ENCODE measurements at places on chromosomes 3 and 15.

GRCh38 chr15:41957021-41957897 lies 15.1 kb downstream of the EHD4 start:
- ATAC-seq = peak; percentile 22

GRCh38 chr3:50170689-50171088 lies 15.6 kb downstream of the SEMA3F start:
- ATAC-seq = peak; percentile 28

DNA sequence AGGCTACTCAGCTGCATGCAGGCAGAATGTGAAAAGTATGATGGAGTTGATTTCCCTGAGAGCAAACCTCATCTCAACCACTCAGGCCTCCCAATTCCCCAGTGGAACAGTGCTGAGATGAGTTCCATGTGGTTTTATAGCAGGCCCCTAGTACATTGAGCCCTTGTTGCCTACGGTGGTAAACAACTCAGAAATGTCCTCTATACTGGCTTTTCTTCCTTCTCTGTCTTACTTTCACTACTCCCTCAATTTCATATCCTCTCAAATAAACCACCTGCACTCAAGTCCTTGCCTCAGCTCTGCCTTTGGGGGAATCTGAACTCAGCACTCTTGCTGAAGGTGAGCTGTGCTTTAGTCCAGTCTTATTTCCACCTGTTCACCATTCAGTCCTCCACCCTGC lies 399.9 kb downstream of the PDCD6IP start:
- ATAC-seq = no peak

DNA sequence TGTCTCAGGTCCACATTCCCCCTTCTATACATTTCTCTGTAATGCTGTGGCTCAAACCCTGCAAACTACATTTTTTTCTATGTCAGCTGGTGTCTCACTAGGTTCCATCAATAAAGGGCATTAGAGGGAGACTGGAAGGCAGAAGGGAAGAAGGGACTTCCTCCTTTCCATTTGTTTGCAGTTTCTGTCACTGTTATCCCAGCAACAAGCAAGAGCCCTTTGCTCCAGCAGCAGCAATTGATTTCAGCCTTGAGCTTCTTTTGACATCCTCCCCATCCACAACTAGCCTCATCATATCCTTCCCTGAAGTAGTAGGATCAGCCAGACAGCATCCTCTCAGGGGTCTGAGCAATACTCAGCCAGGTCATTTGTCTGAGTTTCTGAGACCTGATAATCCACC lies 5.3 kb upstream of the NCK1 start:
- no peak for ATAC-seq

DNA sequence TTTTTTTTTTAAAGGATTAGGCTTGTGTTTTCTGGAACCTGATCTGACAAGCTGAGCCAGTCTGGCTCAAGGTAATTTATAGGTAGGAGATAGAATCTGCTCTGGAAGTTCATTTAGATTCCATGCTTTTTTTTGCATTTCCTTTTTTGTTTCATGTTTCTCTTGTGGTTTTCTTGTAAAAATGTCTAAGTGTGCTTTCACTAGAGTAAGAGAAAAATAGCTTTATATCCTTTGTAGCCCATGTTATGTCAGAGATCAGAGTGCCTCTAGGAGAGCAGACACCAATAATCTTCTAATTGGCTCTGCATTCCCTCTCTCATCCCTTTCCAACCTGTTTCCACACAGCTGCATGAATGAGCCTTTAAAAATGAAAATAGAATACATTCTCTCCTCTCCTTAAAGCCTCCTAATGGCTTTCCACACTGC lies 389.8 kb upstream of the KCNMB2 start:
- no peak for ATAC-seq

DNA sequence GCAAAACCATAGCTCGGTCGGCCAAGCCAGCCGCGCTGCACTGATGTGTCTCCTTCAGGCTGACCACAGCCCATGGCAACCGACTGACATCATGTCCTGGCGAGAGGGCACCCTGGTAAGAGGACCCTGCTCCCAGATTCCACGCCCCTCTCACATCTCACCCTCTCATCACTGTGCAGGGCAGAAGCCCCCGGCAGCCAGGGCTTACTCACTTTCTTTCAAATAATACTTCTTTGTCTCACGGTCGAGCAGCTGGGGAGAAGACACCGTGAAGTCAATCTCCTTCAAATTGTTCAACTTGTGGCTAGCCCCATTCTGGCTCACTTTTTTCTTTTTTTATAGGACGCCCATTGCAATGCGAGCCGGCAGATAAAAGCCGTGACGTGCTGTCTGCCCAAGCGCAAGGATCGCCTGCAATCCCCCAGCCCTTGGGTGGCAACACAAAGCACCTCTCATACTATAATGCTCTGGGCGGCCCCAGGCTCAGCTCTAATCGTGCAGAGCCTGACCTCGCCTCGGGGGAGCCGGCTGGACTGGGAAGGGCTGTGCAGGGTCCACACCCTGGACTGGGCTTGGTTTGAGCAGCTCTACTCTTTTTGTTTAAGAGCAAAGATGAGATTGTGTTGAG lies 33.6 kb downstream of the VGLL4 start:
- ATAC-seq = peak; percentile 58

DNA sequence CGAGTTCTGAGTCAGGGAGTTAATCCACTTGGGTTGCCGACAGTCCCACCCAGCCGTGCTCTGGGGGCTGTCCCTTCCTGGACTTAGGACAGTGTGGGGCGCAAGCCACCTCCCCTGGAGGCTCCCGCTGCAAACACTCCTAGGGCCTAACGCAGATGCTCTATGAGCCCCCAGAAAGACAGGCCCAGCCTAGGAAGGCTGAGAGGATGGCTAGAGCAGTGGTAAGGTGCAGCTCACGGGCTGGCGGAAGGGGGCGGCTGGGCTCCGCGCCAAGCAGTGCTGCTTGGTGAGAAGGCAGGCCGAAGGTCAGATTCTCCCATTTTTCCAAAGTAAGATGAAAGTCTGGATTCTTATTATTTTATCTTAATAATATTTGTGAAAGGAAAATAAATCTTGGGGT lies 84.6 kb upstream of the ALDH1L1 start:
- no peak for ATAC-seq

- ATAC-seq = no peak
These were observed 3.3 kb downstream of the FAM43A start for GRCh38 chr3:194688946-194689345.

GRCh38 chr15:40957581-40958051 lies 4.3 kb downstream of the CHAC1 start:
- ATAC-seq = no peak

DNA sequence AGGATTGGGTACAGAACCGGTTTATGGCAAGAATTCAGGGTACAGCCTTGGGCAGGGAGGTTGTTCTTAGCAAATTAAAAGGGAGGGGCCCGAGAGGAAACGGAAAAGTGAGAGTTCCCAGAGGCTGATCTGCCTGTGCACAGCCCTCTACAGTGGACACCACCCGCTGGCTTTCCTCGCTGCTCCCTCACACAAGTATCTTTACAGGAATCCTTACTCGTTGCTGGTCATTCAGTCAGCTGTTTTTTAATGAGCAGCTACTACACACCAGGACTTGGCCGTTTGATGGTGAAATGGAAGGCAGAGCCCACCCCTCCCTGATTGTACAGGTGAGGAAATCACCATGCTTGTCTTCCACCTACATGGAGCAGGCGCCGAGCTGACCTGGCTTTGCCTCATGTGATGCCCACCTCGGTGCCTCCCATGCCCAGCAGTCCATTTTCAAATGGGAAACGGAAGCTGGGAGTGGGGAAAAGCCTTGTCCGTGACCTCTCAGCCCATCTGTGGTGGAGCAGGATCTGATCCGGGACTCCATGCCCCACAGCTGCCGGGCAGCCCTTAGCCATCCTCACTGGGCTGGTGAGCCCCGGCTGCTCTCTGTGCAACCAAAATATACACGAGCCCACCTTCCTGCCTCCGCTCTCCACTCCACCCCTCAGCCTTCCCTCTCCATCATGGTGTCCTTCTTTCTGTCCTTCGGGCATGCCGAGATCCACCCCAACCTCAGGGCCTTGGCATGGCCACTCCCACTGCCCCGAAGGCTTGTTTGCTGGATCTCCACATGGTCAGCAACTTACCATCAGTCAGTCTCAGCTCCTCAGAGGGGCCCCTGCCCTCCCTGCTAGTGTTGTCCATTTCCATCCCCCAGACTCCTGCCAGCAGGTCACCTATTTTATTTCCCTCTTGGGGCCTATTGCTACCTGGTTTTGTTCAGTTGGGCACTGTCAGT lies 33.3 kb upstream of the FGD5 start:
- ATAC-seq = no peak

- no peak for ATAC-seq
These were observed 17.2 kb upstream of the CD200 start for GRCh38 chr3:112315791-112316190.

DNA sequence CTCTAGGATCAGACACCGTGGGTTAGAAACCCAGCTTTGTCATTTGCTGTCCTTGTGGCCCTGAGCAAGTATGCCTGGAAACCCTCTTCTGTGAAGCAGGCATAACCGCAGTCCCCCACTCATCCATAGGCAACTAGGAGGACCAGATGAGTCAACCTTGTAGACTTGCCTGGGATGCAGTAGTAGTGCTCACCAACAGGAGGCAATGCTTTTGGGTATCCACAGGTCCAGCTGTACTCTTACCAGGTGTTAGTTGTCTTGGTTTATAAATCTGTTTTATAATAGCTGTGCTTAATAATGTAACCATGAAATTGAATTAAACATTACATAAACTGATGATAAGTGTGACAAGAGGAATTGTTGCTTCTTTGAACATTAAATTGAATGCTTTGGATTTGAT lies 389.3 kb downstream of the IL20RB start:
- no peak for ATAC-seq

DNA sequence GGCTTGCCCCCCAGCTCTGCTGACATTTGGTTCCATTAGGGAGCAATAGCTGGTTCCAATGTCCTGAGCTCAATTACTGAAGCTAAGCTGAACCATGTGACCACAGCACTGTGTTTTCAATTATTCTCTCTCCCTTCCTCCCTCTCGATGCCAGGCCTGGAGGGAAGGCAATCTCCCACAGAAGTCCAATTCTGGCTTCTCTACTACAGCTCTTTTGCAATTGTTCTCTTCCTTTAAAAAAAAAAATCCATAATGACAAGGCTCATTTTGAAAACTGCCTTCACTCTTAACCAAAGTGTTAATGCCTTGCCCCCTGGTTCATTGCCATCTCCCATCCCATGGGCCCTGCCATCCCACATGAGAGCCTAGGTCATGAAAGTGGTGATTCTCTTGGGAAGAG lies 24.8 kb downstream of the IL16 start:
- ATAC-seq = no peak

GRCh38 chr15:57283774-57284503 lies 92.4 kb upstream of the CGNL1 start:
- ATAC-seq = no peak

DNA sequence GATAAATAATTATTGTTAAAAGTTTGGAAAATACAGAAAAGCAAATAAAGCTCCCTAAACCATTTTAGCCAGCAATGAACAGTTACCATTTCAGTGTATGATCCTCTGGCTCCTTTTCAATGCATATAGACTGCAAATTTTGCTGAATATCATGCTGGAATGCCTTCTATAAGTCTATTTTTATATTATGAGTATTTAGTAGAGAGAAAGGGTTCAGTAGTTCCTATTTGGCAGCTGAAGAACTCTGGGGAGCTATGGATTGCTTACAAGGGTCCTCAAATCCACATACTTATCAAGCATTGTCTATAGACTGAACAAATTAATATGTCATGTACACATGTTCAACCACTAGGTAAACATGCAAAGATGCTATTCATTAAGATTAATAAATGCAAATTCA lies 46.1 kb downstream of the LRRC3B start:
- no peak for ATAC-seq

- peak; percentile 93 for ATAC-seq
These were observed 218.2 kb downstream of the ADAMTS17 start for GRCh38 chr15:100123611-100124010.

GRCh38 chr15:45631776-45632175 lies 3.1 kb upstream of the SQOR start:
- peak; percentile 15 for ATAC-seq

DNA sequence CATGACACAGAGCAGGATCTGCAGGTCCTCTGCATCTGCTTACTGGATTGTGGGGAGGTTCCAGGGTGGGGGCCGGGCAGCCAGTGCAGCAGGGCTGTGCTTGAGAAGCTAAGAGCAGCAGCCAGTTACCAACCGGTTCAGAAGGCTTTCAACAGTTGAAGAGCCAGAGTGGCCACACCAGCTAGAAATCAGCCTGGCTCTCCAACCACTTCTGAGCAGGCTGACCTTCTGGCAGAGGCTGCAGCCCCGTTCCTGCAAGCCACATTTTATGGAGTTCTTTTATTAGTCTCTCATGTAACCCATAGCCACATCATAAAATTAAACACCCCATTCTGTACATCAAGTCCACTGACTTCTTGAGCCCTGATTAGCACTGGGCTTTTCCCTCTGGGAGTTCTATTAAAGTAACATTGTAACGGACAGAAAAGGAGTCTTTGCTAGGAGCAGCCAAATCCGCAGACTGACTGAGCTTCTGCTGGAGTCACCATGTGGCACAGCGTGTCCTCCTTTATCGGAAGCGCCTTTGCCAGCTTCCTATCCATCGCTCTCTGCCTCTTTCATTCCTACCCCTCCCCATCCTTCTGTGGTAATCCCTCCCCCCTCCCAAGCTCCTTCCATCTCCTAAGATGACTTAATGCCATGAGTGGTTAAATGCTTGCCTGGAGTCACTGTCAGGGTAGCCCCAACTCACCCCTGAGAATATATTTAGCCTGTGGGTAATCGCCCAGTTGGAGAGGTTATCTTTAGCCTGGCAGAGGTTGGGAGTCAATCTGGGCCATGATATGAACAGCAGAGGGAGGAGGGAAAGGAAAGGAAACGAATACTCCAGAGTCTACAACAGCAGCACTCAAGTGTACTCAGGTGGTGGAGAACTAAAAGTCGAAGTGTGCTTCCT lies 138.5 kb upstream of the HES1 start:
- ATAC-seq = peak; percentile 82

GRCh38 chr3:175535351-175535750 lies 676.2 kb downstream of the NAALADL2 start:
- no peak for ATAC-seq

DNA sequence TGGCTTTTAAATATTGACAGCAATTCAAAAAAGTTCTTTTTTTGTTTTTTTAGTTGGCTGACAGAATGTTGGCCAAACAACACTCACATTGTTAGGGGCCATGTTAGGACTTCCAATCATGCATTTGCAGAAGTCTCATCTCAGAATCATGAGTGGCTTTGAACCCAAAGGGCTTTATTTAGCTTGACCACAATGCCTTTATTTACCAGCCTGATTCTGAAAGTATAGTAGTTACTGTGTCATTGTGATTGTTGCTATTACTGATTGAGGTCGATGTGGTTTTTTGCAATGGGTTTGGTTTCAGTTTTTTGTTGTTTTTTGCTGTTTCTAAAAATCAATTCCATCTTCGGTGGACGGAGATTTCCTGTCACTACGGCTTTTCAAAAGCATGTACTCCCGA lies 7.2 kb downstream of the GLDN start:
- ATAC-seq = no peak

GRCh38 chr3:158111861-158112260 lies 2.0 kb downstream of the RSRC1 start:
- peak; percentile 29 for ATAC-seq

DNA sequence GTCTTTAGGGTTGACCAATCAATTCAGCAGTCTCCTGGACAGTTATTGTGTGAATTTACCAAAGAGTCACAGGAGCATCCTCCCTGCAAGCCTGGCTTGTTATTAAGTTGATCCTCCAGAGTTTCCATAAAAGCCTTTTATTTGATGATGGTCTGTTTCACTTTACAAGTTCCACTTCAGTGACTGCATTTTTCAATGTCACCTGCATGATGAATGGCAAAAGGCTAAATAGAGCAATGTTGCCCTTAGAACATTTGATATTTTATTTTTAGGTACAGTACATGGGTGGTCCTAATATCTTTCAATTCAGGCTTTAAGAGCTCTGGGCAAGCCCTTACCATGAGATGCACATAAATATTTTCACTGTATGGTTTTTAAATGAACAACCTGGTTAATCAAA lies 22.6 kb downstream of the GUCA1C start:
- ATAC-seq = no peak
